ENCODE measurements at places on chromosomes 5 and 9.

- DNase-seq, result no peak
Observed at GRCh38 chr5:143594902-143595818, 191.7 kb upstream of the NR3C1 start.

DNA sequence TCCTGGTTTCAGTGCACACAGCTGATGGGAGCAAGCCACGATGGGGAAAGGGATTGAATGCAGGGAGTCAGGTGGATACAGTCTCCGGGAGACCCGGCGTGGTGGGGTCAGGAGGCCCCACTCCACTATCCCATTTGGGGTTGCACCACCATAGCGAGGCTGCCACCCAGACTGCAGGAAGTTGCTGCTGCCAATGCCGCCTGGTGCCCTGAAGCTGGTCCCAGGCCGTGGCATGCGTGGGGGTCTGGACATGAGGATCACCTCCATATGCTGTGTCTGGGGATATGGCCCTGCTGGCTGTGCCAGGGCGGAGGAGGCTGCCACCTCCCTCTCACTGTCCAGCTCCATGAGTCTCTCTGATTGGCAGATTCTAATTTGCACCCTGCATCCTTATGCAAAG lies 45.3 kb downstream of the COL5A1 start:
- no peak for DNase-seq

GRCh38 chr9:20369391-20369790 lies 252.9 kb downstream of the MLLT3 start:
- DNase-seq, result no peak

DNA sequence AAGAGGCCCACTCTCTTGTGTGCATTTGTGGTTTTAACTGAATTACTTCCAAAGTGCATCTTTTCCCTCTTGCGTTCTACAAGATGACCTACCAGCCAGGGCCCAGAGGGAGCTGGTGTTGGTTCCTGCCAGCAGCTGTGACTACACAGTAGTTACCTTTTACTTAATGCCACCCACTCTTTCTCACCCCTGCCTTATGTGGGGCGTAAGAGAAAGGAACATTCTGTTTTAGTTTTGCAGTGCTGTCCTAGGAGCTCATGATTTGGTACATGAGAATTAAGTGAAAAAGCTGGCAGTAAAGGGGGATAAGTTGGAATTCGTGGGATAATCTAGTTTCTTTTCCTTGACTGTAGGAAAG lies 45.4 kb downstream of the RCL1 start:
- no peak for DNase-seq

DNA sequence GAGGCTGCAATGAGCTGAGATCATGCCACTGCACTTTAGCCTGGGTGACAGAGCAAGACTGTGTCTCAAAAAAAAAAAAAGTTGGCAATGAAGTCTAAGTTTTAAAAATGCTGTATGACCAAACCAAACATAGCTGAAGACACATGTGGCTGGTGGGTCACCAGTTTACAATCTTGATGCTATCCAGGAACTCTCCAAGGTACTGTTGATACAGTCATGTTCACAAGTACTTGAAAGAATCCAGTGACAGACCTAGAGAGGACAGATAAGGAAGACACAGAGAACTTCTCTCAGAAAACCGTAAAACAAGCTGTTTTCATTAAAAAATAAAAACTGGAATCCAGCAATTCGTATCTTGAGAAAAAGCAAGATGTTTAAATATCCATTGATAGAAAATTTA lies 95.7 kb downstream of the ACTBL2 start:
- DNase-seq, result no peak

- no peak for DNase-seq
Observed at GRCh38 chr9:36045610-36046009, 8.9 kb downstream of the RECK start.

DNA sequence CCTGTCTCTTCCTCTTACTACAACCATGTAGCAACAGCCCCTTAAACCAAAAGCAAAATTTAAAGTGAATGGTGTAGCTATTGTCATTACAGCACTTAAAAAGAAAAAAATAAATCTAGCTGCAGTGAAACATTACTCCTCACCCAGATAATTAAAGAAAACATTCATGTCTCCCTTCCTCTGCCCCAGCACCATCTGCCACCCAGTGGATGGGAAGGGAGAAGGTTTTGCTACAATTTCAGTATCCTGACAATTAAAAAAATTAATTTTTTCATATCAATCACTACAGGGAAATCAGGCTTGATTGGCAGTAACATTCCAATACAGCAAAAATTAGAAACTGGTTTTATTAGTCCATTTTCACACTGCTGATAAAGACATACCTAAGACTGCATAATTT lies 147.4 kb upstream of the PUM3 start:
- DNase-seq, result no peak

- no peak for DNase-seq
Observed at GRCh38 chr5:147673791-147674190, 108.7 kb downstream of the JAKMIP2 start.

DNA sequence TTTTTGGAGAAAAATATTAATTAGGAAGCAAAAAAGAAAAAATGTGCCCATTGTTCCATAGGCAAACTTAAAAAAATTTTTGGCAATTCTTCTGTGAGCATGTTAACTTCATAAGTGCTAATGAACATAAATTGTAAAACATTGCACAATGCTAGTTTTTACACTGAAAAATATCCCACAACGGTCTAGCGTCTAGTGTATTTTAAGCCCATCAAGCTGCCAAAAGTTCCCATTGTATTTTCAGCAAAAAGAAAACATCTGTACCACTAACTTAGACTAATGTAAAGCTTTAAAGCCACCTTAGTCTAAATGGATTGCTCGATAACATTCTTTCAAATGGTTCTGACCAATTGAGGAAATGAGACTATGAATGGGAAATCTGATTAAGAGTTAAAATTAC lies 2.8 kb downstream of the NR6A1 start:
- DNase-seq, result no peak

DNA sequence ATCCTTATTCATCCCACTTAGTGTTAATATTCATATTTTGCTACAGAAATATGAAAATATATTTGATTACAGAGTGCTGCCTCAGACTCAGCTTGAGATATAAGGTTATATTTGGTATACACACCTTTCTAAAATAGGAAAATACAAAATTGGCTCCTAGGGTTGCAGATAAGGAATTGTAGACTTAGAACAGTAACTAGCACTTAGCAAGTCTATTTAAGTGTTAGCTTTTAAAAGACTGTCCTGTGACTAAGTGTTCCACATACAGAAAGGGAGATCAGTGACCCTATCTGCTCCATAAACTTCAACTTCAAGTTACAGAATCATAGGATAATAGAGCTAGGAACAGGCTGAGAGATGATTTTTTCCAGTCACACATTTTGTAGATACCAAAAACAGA lies 607.0 kb downstream of the ZNF608 start:
- DNase-seq, result no peak

DNA sequence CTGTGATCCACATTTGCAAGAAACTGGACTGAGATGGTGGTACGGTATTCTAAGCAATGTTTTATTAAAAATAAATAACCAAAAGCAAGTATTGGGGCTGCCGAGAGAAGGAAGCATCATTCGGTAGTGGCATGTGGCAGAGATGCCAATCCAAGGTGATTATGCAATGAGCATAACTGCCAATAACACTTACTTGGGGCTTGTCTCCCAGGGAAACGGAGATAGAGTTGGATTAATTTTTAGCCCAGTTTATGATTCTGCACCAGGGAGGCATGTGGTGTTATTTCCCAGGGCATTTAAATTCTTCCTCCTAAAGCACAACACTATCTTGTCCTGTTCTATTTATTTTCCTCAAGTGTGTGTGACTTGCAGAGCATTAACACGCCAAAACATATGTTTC lies 17.9 kb downstream of the SLC24A2 start:
- DNase-seq, result no peak

- peak; percentile 48 for DNase-seq
Observed at GRCh38 chr9:121822093-121823085, 171.0 kb downstream of the DAB2IP start.

- DNase-seq, result no peak
Observed at GRCh38 chr9:136696502-136696901, 9.2 kb upstream of the AGPAT2 start.

GRCh38 chr9:127295005-127295404 lies 30.4 kb downstream of the GARNL3 start:
- no peak for DNase-seq

GRCh38 chr9:121944711-121945191 lies 148.4 kb downstream of the TTLL11 start:
- DNase-seq, result no peak

DNA sequence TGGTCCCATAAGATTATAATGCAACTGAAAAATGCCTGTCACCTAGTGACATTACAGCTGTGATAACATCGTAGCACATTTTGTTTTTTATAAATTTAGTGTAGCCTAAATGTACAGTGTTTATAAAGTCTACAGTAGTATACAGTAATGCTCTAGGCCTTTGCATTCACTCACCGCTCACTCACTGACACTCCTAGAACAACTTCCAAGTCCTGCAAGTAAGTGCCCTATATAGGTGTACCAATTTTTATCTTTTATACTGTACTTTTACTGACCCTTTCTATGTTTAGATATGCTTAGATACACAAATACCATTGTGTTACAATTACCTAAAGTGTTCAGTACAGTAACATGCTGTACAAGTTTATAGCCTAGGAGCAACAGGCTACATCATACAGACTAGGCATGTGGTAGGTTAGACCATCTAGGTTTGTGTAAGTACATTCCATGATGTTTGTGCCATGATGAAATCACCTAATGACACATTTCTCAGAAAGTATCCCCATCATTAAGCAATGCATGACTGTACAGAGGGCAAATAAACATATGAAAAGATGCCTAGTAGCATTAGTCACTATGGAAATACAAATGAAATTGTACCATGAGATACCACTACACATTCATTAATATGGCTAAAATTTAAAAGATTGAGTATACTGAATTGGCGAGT lies 127.6 kb downstream of the TRPM6 start:
- DNase-seq, result no peak

- DNase-seq, result no peak
Observed at GRCh38 chr9:764986-765385, 76.5 kb upstream of the DMRT1 start.

GRCh38 chr9:82148426-82148810 lies 159.8 kb downstream of the SPATA31D1 start:
- DNase-seq, result no peak

DNA sequence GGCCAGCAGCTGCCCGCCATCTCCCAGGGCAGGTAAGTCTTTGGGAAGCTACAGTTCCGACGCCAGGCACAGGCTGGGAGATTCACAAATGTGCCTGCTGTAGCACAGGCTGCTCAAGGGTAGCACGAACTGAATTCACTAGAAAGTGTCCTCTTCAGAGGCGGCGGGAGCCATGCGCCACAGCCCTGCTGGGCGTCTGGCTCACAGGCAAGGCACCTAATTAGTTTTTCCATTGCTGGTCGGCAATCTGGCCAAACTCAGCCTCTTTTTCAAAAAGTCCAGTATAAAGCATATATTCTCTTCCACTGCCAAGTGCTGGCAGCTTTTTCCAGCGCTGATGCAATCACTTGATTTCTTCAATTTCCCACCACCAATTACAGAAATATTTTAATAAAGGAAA lies 128.9 kb upstream of the RAPGEF1 start:
- no peak for DNase-seq

GRCh38 chr5:27450607-27451006 lies 412.2 kb upstream of the CDH9 start:
- DNase-seq, result no peak

- DNase-seq, result no peak
Observed at GRCh38 chr5:43780586-43780985, 177.6 kb downstream of the NNT start.

DNA sequence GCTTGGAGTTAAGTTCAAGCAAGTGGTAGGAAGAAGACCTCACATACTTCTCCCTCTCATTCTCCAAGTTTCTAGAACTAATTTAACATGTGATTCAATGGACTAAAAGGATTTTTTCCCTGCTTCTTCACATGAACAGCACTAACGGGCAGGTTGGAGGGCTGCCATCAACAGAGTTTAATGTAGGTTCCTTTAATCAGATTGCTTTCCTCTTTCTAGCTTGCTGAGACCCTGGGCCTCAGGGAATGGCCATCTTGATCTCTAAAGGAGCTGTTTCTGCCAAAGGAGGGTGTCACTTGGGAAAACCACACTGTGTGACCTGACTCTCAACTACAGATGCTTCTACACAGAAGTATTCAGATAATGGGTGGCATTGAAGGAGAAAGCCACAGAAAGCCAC lies 223.3 kb downstream of the PIK3R1 start:
- DNase-seq, result no peak

- no peak for DNase-seq
Observed at GRCh38 chr5:115657881-115658233, 32.0 kb upstream of the TMED7 start.

DNA sequence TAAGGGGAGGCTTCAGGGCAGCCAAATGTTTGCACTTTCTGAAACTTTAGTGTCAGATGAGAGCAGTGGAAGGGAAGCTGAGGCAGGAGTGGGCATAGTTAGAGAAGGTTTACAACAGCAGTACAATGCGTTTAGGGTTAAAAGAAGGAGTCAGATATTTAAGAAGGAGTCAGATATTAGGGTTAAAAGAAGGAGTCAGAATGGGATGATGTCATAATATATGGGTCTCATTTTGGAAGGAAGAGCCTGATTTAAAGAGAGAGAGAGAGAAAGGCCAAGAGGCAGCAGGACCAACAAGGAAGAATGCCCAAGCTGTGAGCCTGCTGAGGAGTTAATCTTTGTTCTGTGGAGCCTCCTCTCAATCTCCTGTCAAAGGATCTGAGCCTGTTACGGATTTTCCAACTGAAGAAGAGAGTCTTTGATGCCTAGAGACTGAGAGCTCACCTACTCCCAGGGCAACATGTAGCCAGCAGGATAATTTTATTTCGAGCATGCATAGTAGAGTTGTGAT lies 9.5 kb downstream of the ISL1 start:
- no peak for DNase-seq

DNA sequence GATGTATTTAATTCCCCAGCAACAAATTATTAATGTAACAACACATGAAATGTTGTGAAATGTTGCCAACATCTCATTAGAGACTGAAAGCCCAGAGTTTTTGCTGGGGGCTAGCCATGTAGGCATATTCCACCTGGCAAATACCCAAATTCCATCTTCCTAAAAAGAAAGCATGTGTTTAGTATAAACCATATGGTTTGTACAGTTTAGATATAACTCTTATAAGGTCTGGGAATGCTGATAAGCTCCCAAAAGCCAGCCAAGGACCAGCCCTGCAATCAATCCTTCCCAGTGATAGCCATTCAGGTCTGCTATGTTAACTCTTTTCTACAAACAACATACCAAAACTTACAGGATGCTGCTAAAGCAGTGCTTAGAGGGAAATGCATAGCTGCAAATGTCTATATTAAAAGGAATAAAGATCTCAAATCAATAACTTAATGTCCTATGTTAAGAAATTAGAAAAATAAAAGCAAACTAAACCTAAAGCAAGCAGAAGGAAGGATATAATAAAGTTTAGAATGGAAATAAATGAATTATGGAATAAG lies 158.9 kb downstream of the AUH start:
- DNase-seq, result no peak
